ENCODE measurements at places on chromosomes 2 and 18.

DNA sequence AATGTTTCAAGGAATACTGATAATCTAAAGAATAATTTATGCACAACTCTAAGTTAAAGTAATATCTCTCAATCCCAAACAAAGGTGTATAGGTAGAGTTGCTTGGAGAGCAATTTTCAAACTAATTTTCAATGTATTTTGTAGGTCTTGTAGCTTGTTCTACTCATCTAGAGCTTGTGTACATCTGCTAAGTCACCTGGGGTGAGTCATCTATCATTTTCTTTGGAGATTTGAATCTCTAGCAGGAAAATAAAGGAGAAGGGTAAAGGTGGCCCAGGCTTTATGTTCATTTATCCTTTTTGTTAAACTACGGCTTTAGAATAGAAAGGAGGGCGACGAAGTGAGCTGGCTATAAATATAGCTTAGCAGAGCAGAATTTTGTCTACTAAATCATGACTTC lies 76.8 kb upstream of the THUMPD2 start:
- DNase-seq, result no peak

- no peak for DNase-seq
These were observed 139.9 kb upstream of the MEX3C start for GRCh38 chr18:51337406-51337805.

GRCh38 chr2:31219131-31219969 lies 2.0 kb upstream of the CAPN14 start:
- DNase-seq, result no peak

DNA sequence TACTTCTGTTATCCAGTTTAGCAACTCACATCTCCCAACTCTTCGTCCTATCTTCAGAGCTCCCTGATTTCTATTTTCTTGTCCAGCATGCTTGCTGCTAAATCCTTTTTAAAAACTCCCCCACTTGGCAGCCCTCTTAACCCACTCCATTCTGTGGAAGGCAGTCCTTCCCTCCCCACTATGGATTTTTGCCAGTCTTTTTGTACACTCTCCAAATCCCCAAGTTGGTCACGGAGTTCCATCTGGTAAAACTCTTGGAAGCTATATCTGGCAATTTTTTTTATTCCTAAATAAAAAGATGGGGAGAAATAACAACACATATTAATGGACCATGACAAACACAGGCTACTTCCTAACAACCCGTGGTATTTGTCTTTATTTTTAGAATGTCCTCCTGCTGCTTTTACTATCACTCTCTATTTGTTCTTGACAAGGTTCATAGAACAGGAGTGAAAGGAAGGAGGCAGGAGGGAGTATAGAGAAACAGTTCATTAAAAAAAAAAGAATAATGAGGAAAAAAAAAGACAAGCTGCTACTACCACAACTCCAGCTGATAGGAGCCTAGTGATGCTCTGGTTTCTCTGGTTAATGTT lies 120.0 kb upstream of the THSD7B start:
- DNase-seq, result no peak

GRCh38 chr2:117308861-117309770 lies 505.4 kb upstream of the DDX18 start:
- no peak for DNase-seq

DNA sequence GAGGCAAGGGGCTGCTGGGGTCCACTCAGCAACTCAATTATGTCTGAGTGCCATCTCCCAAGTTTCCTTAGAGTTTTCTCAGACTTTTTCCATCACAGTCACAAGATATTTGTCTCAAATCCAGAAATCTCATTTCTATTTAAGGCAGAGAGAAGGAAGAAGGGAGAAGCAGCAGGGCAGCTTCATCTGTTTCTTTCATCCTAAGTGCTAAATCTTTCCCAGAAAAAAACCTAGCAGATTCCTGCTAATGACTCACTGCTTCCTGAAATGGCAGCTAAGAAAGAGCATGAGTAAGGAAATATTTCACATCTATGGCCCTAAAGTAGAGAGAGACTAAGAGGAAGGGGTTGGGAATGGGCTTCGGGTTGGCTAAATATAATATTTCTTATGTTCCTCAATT lies 88.0 kb downstream of the KYNU start:
- no peak for DNase-seq

- DNase-seq, result no peak
These were observed 1.6 kb downstream of the FEV start for GRCh38 chr2:218983263-218983933.

GRCh38 chr18:55654986-55655385 lies 67.0 kb upstream of the TCF4 start:
- no peak for DNase-seq

- no peak for DNase-seq
These were observed 156.2 kb upstream of the DNMT3A start for GRCh38 chr2:25497918-25498407.

GRCh38 chr18:27942706-27943105 lies 234.2 kb downstream of the CDH2 start:
- DNase-seq, result no peak

DNA sequence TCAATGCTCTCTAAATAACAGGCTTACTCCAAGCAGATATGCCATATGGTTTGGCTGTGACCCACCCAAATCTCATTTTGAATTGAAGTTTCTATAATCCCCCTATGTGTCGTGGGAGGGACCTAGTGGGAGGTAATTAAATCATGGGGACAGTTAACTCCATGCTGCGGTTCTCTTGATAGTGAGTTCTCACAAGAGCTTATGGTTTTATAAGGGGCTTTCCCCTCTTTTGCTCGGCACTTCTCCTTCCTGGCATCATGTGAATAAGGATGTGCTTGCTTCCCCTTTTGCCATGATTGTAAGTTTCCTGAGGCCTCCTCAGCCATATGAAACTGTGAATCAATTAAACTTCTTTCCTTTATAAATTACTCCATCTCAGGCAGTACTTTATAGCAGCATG lies 302.7 kb upstream of the ZC3H15 start:
- DNase-seq, result no peak

GRCh38 chr2:24429197-24430074 lies 61.6 kb upstream of the NCOA1 start:
- DNase-seq, result no peak

DNA sequence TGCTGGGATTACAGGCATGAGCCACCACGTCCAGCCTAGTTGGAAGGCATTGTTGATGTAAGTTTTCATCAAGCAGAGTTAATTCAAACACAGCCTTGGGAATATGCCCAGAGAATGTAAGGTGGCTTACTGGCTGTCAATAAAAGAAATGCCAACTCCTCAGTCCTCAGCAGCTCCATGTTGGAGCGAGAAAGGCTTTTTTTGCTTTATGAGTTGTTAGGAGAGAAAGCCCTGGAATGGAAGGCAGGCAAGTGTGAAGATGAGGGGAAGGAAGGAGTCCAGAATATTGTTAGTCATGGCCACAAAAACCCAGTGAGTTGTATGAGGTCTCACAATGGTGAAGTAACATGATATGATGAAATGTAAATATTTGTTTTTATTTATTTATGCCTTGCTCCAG lies 57.1 kb downstream of the MAP4K4 start:
- DNase-seq, result no peak

DNA sequence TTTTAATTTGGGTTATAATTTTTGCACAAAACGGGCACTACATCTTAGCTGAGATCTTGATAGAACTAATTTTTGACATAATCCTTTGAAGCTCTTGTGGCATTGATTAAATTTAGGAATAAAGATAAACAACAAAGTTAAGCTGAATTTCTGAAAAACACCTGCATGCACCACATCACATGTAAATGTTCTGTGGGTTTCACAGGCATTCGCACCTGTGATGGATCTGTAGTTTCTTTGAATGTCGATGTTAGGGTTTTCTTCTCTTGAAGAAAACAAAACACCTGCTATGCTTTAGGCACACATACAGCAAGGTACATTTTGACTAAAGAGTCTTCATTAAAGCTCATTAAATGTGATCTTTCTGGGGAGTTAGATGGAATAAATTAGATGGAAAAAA lies 60.3 kb downstream of the RPIA start:
- DNase-seq, result no peak

DNA sequence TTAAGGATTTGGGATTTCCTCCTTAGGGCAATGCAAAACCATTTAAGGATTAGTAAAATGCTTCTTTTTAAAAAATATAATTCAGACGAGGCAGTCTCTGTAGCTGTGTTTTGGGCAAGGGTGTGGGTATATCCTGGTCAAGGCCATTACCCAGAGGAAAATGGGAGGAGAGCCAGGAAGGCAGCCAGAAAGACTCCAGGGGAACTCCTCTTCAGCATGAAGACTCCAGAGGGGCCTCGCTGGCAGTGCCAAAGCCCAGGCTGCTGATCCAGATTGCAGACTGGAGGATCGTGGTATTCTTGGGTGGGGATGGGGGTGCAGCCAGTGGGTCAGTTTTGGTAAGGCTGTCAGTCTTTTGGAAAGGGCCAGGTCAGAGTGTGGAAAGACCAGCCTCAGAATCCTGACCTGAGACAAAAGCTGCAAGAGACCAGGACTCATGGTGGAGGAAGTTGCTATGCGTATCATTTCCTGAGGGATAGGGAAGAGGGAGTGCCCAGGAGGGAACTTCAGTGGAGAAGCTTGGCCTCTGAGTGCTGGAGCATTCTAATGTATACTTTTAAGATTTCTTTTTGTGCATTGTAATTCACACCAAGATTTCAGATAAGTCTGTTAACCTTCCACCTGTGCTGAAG lies 20.9 kb upstream of the RAB11FIP5 start:
- no peak for DNase-seq

DNA sequence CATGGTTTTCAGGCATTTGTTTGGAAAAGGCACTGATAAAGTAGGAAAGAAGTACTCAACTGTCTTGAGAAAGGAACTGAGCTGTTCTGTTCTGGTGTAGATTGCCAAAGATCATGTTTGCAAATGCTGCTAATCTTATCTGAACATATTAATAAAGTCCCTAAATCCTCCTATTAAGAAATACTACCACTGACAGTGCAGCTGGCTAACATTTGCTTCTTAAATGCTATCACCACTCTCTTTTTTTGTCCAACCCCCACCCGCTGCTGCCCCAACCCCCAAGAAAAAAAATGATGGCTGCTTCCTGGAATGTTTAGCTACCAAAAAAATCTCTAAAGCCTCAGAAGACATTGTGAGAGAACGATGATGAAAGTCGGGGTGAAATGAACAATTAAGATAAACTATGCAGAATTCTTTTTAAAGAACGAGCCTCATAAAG lies 130.7 kb downstream of the CCBE1 start:
- DNase-seq, result no peak

- no peak for DNase-seq
These were observed 182.4 kb downstream of the NCK2 start for GRCh38 chr2:105926960-105927678.

DNA sequence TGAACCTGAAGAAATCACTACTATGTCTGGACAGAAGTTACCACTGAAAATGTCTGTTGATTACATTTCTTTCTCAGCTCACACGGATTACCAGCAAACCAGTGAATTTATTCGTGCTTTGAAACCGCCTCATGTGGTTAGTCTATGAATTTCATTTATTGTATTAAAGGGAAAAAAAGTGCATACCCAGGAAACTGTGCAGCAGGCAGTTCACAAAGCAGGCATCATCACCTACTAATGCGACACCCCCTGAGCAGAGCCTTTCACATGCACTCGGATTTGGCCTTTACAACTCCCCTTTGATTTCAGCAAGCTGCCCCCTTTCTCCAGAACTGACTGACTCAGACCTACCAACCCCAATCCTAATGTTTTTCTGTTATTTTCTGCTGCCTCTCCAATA lies 20.1 kb downstream of the CPSF3 start:
- no peak for DNase-seq

- no peak for DNase-seq
These were observed 69.7 kb downstream of the FEZ2 start for GRCh38 chr2:36528274-36528673.

GRCh38 chr18:78986018-78986481 lies 6.4 kb downstream of the SALL3 start:
- DNase-seq, result no peak

DNA sequence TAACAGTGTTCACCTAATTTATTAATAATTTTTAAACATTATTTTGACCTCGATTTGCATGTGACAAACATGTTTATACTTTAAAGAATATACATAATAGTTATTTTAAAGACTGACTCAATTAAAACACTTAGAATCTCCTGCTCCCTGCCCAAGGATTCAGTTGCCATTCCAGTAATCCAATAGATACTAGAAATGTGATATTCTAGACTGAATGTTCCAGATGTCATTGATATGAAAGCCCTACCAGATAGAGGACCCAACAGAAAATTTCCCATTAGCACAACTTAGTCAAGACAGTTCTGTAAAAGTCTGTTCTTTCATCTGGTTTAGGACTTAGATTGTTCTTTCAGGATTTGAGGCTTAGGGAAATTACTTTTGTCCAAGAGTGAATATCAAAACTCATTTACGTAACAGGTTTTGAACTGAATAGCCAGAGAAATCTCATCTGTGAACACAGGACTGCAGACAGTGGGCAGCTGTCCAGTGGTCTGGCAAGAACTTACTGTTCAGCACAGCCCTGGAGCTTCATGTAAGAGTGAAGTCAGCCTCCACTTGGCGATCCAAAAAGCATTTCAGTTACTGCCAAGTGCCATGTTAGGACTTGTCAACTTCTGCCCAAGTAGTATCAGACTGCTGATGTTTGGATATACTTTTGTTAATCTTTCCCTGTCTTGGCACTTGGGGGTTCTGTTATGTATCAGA lies 77.5 kb downstream of the OSBPL6 start:
- no peak for DNase-seq

GRCh38 chr2:79387431-79387830 lies 125.4 kb upstream of the CTNNA2 start:
- DNase-seq, result no peak

DNA sequence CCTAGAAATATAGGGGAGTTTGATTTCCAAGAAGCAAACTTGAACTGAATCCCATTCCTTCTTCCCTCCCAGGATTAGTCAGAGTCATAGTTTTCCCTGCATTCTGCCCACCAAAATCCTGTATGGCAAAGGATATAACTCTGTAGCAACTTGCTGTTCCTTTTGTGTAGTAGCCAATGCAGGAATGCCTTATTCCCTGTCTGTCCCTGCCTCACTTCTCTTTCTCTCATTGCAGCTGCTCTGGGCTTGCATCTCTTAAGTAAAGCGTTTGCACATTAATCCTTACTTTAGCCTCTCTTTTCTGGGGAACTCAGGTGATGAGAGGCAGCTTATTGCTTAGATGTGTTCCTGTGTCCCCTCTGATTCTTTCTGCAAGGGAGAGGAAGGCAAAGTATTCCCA lies 333.1 kb upstream of the VWC2L start:
- DNase-seq, result no peak

DNA sequence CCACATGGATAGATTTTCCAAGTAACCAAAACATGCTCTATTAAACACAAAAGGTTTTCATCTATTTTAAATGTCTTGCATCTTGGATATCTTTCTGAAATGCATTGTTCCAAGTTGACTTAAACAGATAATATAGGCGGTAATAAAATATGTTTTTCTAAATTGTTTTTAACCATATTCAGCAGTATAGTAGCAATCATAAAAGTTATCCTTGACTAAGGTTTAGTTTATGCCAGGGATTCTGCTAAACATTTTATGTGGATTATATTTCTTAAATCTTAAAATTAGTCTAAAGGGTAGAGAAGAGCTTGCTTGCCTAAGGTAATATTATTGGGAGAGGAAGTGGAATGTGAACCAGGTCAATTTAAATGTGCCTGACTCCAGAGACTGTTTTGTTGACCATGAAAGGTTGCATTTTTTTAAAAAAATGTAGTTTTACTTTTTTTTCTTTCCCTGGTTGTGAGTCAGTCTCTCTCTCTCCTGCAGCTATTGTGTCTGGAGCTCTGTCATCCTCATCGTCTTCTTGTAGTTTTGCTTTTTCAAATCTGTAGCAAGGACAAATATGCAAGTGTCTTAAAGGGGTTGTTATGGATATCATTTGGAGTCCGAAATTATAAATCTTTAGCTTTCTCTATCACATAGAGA lies 309.1 kb upstream of the COL3A1 start:
- DNase-seq, result no peak

Measured in HFF-Myc (cell line).